ENCODE measurements at places on chromosomes 13 and 19.

GRCh38 chr19:56765137-56765536 lies 75.4 kb downstream of the PEG3 start:
- peak; percentile 60 for DNase-seq

GRCh38 chr13:59665184-59665583 lies 498.5 kb downstream of the DIAPH3 start:
- no peak for DNase-seq

- no peak for DNase-seq
Observed at GRCh38 chr13:51213173-51213728, 8.9 kb upstream of the FAM124A start.

GRCh38 chr13:92913840-92914239 lies 312.8 kb upstream of the GPC6 start:
- DNase-seq, result no peak

GRCh38 chr19:48110350-48110966 lies at the start of gene PLA2G4C:
TSS of gene PLA2G4C (minus strand) at chr19:48110817. CDS start at chr19:48106529, 4,288 bp downstream.
- DNase-seq, result peak; percentile 93

DNA sequence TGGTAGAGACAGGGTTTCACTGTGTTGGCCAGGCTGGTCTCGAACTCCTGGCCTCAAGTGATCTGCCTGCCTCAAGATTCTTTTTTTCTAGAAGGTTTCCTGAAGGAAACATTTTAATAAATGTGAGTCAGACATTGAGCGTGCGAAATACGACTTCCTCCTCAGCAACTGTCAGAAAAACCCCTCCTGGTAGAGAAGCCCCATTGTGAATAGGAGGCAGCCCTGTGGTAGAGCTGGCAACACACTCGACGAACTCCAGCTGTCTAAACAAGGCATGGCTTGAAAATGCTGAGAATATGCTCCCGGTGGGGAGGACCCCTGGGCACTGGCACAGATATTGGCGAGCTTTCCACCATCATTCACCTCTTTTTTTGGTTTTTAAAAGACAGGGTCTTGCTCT lies 9.8 kb downstream of the ZNF333 start:
- no peak for DNase-seq

DNA sequence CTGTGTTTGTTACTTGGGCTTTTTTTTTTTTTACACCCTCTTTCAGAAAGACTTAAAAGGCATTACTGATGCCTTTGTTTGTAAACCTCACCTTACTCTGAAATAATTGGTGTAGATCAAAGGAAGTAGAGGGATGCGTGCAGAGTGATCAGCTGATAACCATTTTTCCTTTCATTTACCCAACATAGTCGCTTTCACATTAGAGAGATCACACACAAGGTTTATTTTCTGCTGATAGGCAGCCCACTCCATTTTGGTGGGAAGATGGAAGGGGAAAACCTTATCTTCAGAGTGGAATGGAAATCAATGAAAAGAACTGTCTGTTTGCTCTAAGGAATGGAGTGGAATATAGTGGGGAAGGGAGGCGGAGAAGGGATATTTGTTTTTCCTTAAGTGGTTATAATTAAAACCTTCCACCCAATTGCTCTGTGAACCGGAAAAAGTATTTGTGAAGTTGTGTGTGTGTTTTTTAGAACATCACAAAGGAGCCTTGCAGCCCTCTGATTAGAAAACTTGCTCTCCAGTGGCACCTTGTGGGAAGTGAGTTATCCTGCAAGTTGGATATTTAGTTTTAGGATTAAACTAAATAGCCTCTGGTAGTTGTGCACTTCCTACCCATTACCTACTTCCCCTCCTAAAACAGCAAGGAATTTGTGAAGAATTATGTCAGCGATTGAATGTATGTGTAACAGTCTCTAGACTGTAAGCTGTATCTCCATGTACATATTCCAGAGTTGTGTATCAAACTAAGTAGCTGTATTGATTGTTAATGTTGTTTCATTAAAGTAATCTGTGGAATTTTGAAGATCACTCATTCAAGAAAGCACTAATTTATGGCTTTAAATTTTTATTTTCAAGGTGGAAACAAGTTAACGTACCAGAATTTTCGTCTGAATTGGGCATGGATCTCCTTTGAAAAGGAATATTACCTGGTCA lies 76.8 kb downstream of the FREM2 start:
- DNase-seq, result peak; percentile 9

DNA sequence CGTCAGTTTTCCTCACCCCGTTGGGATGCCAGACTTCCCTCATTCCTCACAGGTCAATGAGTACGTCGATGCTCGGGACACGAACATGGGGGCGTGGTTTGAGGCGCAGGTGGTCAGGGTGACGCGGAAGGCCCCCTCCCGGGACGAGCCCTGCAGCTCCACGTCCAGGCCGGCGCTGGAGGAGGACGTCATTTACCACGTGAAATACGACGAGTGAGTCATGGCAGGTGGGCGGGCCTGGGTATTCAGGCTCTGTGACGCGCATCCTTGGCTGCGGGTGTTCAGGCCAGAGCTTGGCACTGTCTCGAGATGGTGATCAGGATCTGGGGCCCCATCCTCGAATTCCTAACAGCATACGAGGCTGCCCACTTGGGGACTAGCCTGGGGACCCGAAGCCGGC lies 21.4 kb downstream of the UHRF1 start:
- DNase-seq, result peak; percentile 29

DNA sequence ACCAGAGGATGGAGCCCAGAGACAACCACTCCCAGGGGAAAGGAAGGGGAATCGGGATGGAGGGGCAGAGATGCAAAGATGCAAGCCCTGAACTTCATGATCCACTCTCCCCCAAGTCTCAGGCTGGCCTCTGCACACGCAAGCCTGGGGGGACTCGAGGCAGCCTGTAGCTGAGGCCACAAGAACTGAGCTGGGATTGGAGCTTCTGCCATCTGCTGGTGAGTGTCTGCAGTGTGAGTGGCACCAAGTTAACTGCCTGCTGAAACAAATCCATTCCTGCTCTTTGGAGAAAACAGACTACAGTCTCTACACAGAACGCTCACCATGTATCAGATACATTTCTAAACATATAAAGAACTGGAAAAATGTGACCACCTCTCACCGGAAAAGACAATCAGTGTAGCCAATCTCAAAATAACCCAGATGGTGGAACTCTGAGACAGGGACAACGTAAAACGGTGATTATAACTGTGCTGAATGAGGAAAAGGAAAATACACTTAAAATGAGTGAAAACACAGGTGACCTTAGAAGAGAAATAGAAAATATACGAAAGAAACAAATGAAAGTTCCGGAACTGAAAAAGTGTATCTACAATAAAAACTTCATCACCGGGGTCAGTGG lies 62.1 kb downstream of the KLF2 start:
- peak; percentile 68 for DNase-seq

- no peak for DNase-seq
Observed at GRCh38 chr13:101230271-101230890, 185.9 kb downstream of the NALCN start.

DNA sequence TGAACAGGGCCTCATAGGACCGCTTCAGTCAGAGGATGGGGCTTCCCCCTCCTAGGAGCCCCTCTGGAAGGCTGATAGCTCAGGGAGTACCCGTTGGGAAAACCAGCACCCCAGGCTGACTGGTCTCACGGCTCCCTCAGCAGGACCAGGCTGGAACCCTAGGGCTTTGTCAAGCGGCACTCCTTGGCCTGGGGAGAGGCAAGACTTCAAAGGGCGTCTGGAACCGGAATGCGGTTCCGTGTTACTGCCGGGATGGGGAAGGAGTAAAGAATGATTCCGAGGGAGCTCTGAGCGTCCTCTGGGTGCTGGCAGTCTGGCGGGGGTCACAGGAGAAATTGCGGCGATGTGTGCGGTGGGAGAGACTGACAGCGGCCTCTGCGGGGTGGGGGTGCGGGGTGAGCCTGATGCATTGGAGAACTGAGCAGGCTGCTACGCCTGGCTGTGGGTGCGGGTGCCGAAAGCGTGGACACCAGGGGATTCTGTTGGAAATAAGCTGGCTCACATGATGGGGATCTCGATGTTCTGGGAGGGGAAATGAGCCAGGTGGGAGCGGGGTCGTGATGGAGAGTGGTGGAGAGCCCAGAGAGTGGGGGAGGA lies 1.9 kb downstream of the COX6B2 start:
- no peak for DNase-seq

DNA sequence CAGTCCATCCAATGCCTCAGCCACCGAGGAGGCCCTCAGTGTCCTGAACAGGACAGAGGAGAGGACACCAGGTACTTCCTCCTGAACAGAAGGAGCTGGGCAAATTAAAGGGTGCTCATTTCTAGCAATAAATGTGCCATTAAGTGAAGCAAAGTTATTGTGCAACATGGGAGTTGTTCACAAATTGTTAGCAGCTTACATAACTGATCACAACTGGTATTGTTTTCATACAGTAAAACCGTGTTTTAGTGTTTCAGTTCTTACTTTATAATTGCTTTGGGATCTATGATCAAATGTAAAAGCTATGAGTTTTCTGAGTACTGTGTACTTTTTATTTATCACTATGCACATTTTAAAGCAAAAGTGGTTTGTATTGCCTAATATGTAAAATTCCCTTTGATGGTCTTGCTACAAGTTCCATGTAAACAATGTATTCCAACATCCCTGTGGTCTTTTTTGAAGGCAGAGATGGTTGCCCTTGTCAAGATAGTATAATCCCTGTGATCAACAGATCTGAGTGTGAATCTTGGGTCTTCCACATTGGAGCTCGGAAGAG lies 263.1 kb downstream of the FGF14 start:
- no peak for DNase-seq

All from activated CD4-positive, alpha-beta T cell treated with anti-CD3 and anti-CD28 coated beads for 36 hours (primary cell).